Activated CD4-positive, CD25-positive, alpha-beta regulatory T cell (primary cell): ENCODE measurements at places on chromosomes 5 and 9.
A peak's percentile ranks its signal among the peaks of the same experiment; 100 is the strongest.

GRCh38 chr5:14476786-14477435 is 104.7 kb upstream of the OTULINL start:
- DNase-seq, result no peak

GRCh38 chr5:118793091-118793490 is 195.3 kb downstream of the DTWD2 start:
- no peak for DNase-seq

DNA sequence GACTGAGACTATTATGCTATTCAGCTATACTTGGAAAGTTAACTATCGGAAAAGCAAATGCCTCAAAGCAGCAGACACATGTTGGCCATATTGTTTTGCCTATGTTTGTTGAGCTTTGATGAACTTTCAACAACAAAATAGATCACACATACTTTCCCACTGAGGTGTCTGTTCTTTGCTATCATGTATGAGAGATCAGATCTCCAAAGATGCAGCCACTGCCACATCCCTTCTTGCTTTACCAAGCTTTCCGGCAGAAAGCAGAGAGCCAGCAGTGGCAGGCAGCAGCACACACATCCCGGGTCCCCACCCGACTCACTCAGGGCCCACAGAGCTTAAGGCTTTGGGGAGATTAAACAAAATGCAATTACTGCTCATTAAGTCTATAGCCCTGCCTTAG is 18.8 kb downstream of the ZBTB5 start:
- no peak for DNase-seq

DNA sequence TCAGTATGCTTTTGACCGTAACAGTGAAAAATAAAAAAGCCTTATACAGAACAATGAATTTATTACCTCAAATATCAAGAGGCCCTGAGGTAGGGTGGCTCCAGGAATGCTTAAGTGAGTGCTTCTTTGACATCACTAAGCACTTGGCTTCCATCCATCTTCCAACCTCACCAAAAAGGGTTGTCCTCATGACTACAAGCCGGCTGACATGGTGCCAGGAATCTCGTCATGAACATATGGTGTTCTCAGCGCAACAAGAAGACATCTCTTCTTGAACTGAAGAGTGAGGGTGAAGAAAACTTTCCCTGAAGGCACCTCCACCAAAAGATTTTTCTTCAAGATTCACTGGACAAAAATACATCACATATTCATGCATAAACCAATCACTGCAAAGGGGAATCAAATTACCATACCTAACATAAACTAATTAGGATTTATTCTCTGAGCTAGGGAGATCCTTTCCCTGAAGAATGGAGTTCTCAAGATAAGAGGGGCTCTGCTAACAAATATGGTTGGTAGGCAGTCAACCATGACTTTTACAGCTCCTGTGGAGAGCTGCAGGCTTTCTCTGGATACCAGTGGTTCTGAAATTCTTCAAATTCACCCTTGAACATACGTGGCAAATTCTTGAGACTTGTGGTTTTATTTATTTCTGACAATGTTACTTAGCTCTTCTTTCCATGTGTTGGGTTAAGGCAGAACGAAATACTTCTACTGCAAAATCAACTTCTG is 49.5 kb downstream of the AGXT2 start:
- DNase-seq, result no peak

DNA sequence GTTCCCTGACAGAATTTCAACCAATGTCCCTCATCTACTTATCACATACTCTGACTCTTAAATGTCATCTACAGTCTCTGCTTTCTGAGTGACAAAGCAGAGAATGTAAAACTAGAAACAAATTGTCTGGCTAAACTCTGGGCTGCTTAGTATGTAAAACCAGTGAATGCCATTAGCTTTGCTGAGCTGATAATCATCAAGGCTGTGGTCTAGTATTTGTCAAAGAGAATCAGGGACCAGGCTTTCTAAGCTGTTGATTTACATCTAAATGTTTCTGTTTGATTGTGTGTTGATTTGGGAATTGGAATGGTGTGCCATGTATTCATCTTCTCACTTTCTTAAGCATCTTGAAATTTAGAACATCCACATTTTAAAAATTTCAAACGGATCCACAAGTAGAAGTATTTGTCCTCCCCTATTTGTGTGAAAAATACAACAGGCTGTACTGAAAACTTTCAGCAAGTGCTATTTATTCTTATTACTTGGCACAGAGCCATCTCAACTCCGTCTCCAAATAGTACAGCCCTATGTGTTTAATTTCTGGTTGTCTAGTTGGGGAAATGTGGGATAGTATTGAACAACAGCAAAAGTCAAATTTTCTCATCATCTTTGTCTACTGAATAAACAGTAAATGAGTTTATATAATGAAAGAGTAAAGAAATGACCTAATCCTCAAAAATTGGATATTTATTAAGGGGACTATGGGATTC is 251.5 kb downstream of the KCTD16 start:
- DNase-seq, result no peak

- no peak for DNase-seq
Measured at GRCh38 chr9:34651876-34652601, at the start of gene IL11RA. IL11RA (plus strand) TSS chr9:34652185; CDS start chr9:34655218, 3,033 bp downstream.

DNA sequence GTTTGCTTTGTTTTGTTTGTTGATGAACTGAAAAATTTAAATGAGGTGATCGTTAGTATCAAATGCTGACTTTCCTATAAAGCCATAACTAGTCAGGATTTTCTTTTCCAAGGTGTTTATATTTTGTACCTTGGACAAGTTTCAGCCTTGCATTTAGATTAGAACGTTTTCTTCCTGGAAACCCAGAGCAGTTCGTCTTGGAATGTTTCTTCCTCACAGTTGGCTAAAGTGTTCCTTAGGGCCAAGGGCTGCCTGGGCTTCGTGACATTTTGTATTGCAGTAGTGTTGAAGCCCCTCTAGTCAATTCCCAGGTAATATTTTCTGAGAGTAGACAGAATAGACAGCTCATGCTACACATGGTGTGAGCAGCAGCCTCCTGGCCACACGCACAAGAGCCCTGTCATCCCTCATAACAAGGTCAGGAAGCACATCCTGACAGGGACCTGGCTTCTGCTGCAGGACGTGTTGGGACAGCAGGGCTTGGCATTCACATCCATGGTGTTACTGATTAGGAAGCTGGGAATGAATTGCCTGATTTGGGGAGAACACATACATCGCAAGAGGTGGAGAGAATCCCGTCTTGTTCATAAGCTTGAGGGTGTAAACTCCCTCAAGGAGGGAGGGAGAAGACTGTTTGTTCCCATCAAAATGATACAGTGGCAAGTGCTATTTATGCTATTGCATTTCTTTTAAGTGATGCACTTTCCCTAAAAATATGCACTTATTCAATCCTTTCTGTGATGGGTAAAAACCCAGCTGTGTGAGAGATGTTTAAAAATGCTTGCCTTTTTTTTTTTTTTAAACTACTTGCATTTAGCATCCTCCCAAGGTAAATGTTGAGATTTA is 31.7 kb downstream of the FUBP3 start:
- no peak for DNase-seq

GRCh38 chr9:114460513-114461199 is 44.6 kb downstream of the WHRN start:
- DNase-seq, result no peak

DNA sequence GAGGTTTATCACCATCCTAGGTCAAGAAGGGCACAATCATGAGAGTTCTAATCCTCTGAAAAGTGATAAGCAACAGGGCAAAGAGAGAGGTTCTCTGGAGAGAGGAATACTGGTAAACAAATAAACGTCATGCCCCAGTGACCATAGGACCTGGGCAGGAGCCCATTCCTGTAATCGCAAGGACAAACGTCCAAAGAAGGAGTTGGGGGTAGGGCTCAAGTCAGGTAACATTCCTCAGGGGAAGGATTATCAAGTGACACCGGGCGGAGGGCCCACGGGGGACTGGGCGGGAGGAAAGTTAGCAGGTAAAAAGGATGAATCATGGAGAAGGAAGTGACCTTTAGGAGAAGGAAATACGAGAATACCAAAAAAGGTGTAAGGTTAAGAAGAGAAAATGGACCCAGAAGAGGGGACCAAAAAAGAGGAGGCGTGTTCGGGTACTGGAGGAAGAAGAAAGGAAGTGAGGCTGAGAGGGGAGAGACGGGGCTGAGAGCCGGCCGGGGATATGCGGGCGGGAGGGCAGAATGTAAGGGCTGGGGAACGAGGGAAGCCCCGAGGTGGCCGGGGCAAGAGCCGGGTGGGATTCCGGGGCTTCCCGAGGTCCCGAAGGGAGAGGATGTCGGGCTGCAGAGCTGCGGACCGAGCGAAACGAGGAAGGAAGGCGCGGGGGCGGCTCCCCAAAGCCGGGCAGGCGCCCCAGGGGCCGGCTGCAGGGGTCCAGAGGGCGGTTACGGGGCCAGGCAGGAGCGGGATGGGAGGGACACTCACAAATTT is 583 bp downstream of the DIAPH1 start:
- DNase-seq, result peak; percentile 12

GRCh38 chr9:93397661-93398373 is 53.7 kb upstream of the FAM120A start:
- DNase-seq, result no peak
